Left ventricle myocardium superior (tissue), 1 donor: ENCODE measurements at places on chromosomes 7 and 10.
A peak's percentile ranks its signal among the peaks of the same experiment; 100 is the strongest.

- no peak for DNase-seq
These were observed 277.6 kb upstream of the BMPER start for GRCh38 chr7:33627741-33628140.

- DNase-seq, result no peak
These were observed 18.7 kb downstream of the MYO1G start for GRCh38 chr7:44960011-44960580.

DNA sequence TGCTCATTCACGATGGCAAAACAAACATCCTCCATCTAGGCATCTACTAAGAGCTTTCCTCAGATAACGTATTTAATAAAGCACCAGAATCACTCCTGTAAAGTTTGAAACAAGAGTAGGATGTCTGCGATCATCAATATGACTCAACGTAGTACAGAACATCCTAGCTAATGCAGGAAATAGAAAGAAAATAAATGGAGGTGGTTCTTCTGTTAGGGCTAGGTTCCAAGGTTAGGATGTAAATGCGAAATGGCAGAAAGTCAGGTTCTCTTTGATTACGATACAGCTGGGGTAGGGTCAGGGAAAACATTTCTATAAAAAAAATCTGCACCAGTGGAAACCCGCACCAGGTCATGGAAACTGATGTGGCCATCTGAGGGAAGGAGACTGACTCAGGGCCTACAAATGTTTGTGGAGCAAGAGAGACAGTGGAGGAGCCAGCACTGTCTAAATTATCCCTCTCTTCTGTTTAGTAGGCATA is 29.1 kb downstream of the CCDC6 start:
- no peak for DNase-seq

GRCh38 chr7:74182453-74183090 is 8.4 kb downstream of the EIF4H start:
- DNase-seq, result no peak

DNA sequence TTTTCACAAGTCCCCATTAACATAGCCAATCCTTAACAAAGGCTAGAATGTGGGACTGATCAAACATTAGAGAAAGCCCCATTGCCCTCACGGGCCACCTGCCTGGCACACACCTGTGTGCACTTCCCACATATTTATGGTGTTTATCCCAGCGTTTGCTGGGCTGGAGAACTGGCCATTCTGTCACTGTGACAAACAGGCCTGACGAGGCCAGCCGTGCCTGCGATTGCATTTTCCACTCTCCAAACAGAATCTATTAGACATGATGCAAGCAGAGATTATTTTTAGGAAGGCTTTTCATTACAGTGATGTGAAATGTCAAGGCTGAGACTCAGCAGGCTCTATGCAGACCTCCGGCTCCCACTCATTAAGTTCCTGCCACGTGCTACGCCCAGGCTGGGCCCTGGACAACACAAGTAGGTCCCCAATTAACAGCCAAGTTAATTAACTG is 20.4 kb downstream of the PTPRN2 start:
- no peak for DNase-seq

- peak; percentile 26 for DNase-seq
These were observed 42.9 kb upstream of the PCBD1 start for GRCh38 chr10:70931168-70931815.

GRCh38 chr10:22247636-22248035 is 29.8 kb upstream of the EBLN1 start:
- no peak for DNase-seq

DNA sequence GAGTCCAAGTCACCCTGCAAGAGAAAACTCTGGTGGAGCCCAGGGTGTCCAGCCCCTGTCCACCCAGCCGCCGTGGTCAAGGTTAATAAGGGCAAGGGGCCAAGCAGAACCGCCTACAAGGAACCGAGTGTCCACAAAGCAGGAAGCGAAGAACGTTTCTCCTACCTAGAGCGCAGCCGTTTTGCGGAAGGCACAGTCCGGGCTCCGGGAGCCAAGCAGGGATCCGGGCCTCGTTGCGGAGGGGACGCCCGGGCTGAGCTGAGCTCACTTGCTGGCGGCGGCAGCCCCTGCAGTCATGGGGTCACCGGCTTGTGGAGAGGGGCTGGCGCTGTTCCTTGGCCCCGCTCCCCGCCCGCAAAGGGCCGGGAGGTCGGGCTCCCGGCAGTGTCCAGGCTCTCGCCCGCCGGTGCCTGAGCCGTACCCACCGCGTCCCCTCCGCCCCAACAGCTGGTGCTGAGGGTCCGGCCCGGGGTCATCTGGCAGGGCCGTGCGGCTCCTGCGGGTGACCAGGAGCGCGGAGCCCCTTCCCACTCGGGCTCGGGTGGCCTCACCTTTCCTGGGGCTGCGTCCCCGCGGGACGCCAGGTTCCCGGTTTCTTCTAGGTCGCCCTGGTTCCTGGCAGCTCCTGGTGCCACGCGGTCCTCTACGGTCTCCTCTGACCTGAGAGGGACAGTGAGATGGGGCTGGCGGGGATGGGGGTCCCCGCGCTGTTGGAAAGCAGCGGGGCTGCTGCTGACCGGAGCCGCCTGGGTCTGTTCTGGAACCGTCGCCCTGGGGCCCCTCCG is 14.0 kb upstream of the ZNF273 start:
- peak; percentile 58 for DNase-seq

DNA sequence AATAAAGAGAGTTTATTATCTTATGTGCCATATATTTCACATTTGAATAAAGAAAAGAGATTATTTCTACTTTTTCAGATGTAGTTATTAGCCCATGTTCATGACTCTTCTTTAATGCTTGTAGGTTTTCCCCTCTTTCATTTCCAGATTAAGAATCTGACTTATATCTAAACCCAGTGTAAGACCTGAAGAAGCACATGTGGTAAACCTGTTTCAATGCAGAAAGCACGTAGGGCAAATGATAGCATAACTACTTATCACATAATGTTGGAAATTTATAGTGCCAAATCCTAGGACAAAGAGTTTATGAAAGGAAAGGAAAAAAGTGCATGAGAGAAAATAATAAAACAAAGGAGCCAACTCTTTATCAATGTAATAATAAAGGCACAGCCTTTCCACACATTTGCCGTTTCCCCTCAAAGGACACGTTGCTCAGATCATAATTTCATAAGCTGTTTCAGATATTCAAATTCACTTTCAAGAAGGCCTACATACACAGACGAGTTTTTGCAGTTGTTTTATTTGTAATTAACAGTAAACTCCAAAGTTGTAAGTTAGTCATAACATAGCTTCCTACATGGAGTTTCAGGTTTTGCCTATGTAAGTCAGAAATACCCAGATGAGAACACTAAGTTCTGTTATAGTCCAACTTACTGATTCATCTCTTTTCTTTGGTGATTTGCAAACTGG is 88.8 kb upstream of the MDFIC start:
- DNase-seq, result no peak

- no peak for DNase-seq
These were observed 175.4 kb downstream of the SNX10 start for GRCh38 chr7:26467104-26467503.

DNA sequence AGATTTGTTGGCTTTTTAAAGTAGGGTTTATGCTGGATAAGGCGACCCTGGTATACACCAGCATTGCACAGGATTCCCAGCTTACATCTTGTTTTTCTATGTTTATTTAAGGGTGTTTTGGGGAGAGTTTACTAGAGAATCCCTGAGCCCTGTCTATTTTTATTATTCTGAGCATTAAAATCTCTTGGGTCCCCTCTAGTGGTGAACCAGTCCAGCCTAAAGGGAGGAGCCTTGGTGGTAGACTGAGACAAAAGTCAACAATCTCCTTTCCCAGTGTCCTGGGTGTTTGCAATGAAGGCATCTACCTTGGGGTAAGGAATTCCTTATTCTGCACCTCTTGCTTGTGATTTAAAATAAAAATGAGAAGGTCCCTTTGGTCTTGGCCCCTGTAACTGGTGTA is 38.2 kb downstream of the ANTXRL start:
- no peak for DNase-seq

GRCh38 chr7:142488036-142488633 is 230.3 kb upstream of the PRSS58 start:
- no peak for DNase-seq

GRCh38 chr7:15554081-15554480 is 7.7 kb downstream of the AGMO start:
- DNase-seq, result no peak

DNA sequence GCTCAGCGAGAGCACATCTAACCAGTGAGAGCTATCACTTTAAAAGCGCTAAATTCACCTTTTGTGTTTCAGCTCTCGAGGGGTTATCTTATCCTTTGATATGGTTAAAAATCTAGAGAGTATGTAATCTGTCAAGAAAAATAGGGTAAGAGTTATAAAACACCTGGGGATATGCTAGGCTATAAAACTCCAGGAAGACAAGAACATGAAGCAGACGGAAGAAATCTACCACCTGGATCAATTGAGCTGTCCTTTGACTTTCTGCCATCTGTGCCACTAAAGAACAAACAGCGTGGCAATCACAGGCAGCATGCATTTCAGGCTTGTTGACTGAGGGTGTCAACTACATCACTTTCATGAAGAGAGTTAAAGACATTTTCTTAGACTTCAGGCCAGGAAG is 83.1 kb downstream of the ZNF248 start:
- DNase-seq, result no peak

DNA sequence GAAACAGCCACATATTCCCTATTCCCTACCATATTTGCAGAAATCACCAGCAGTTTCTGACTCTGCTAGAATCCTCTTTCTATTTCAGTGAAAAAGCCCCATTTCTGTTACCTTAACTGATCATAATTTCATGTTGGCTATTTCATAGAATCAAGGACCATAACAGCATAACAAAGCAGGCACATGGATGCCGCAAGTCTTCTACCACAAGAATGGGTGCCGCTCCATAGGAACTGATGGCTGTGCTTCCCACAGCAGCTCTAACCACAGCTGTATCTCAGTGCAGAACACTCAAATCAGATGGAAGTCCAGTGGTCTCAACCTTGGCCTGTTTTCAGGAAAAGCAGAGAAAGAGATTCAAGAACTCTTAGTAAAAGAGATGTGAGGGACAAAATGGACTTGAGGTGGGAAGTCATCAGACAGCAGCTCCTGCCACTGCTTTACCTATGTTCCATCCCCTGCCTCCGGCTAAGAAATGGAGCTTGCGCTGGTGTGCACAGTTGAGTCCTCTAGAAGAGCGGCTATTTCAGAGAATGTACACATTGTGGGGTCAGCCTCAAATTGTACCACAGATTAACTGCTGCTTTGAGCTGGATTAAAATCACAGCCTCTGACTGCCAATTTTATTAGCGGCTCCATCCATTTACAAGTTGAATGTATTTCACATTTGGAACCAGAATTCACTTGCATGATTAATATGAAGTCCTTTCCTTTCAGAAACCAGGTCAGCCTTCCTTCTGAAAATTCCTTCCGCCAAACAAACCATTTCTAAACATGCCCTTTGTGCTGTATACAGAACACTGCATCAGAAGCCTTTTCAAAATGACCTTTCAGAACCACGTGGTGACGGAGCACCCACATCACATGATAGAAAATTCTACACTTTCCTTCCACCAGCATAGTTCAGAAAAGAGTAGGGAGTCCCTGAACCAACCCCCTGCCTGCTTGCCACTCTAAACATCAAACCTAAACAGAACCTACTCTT is 7.7 kb downstream of the PTPRN2 start:
- no peak for DNase-seq

DNA sequence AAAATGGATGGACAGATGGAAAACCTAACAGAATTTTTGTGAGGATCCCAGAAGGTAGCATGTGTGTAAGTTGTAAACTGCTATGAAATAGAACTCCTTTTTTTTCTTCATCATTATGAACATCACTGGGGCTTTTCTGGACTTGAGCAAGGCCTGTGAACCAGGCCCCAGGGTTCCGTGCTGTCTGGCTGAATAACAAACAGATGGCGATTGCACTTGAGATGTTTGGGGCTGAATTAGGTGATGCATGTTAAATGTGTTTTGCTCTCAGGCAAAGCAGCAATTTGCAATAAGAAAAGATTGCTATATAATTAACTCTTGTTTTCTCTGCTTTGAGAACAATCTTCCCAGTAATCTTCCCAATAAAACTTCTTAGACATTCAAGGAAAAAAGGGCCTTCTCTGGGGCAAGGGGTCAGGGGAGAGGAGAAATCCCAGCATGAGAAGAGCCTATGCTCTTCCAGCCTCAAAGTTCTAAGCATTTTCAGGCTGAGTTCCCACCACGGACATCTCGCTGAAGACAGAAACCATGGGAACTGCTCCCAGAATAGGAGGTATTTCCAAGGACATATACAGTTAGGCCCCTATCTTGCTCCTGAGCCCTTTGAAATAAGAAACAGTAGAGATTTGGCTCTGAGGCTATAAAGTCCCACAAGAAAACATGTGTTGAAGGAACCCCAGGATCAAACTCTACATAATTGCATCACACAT is 98.7 kb downstream of the ITIH5 start:
- no peak for DNase-seq

GRCh38 chr10:1575481-1576244 is 161.7 kb downstream of the ADARB2 start:
- DNase-seq, result no peak

GRCh38 chr7:4775848-4776623 is 613 bp downstream of the AP5Z1 start:
- no peak for DNase-seq

- no peak for DNase-seq
These were observed 86.0 kb downstream of the NEBL start for GRCh38 chr10:20811131-20811530.

DNA sequence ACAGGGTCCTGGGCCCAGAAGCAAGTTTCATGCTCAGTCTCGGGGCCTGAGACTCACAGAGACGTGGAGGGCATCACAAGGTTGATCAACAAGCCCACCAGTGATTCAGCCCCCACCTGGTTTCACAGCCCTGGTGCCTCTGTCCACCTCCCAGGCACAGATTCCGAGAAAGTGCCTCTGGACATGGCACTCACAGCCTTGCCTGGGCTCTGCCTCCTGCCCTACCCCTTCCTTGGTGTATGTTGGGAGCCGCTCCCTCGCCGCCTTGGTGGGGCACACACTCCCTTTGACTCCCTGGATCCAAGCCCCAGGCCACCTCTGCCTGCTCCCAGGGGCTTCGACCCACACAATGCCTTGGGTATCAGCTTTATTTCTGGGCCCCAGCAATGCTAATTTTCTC is 200.8 kb upstream of the PPP2R2D start:
- no peak for DNase-seq

DNA sequence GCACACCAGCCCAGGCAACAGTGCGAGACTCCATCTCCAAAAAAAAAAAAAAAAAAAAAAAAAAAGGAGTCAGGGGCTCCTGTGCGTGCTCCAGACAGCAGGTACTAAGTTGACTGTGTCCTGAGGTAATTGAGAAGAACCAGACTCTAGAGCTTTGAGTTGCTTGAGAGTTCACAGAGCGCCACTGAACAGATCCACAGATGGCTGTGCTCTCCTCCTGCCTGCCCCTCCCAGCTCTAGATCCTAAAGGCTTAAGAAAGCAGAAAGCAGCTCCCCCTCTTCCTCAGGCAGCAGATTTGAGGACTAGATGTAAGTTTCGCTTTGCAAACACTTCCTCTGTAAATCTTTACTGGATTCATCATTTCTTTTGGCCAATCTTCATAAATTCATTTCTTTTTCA is 38.7 kb downstream of the SHH start:
- no peak for DNase-seq

DNA sequence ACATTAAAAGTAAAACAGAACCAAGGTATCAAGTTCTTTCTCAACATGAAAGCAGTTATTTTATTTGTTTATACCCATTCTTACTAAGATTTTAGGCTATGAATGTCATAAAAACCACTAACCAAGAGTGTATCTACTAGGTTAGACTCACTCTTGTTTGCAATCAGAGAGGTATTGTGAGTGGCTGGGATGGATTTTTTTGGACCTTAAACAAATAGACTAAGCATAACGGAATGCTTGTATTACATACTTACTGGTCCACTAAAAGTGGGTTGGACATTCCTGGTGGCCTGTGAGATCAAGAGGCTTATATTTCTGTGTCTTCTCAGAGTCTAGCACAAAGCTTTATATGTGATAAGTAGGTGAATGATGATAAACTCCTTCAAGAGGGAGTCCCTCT is 32.6 kb upstream of the CBLL1 start:
- DNase-seq, result no peak
